ENCODE measurements at places on chromosomes 12 and 14.

DNA sequence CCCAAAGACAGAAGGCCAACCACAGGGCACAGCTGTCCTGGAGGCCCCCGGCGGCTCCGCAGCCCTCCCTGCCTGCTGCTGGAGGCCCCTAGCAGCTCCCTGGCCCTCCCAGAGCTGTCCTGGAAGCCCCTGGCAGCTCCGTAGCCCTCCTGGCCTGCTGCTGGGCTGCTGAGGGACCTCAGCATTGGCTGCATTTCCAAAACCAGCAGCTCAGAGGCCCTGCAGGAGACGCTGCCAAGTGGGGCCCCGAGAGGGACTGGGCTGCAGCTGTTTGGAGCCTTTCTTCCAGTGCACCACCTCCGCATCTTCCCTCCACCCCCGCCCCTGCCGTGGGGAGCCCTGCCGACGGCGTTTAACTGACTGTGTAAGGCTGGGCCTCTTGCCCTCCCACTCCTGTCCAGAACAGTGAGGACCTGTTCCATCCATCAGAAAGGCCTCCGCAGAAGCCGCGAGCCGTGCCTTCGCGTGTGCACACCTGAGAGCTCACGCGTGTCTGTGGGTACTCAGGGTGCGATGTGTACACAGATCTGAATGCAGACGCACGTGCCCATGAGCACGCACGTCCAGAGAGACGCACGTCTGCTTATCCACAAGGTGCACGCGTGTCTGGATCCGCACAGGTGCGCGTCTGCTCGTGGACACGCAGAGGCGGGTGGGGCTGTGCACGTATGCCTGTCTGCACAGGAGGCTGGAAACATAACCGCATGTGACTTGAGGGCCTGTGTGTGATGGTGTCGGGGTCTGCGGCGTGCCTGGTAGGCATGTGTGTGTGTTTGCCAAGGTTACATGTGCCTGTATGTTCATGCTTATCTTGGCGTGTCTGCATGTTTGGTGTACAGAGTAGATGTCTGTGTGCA lies 57.0 kb upstream of the FBRSL1 start:
- no peak for DNase-seq

DNA sequence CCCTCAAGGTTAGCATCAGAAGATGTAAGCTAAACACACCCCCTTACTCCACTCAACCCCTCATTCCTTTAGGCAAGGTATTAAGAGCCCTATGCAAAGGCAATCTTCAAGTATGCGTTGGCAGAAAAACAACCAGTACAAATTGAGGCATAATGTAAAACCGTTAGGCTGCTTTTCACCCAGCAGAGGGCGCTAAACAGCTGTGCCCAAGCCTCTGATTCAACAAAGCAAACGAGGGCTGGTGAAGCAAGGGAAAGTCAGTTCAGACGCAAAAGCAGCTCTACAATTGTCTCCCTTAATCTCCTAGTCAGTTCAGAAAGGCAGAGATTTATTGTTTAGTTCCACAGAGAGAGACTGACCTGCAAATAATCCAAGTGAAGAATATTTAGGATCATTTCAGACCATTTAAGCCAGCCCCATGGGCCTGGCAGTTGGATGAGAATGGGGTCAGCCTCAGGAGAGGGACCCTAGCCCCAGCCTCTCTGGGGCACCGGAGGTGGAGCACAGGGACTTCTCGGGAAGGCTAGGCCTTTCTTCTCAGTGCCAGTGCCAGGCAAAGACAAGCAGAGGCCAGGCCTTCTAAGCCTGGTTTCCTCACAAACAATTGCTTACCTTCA lies 23.5 kb downstream of the DCAF5 start:
- DNase-seq: peak; percentile 64

- DNase-seq: no peak
These were observed 22.1 kb upstream of the SFSWAP start for GRCh38 chr12:131688845-131689154.

DNA sequence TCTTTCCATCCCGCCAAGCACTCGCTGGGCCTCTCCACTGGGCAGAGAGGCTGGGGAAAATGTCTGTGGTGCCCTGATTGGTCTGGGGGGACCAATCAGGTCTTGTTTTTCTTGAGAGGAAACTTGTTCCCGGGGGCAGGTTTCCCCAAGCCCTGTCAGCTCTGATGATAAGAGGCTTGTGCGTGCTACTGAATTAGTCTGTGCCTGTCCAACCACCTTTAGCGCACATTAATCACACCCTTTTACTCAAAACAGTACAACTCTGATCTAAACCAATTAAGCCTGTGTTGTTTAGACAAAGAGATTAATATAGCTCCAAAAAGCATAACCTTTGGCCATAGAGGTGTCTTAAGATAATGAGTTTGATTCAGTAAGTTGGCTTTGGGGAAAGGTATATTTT lies 580.4 kb downstream of the VRK1 start:
- no peak for DNase-seq

GRCh38 chr14:53152887-53153701 lies at the start of gene DDHD1:
Gene DDHD1 (minus strand): TSS chr14:53153323. CDS start chr14:53153098, 225 bp downstream.
- peak; percentile 82 for DNase-seq

- no peak for DNase-seq
These were observed 9.4 kb downstream of the HPD start for GRCh38 chr12:121849211-121849610.

DNA sequence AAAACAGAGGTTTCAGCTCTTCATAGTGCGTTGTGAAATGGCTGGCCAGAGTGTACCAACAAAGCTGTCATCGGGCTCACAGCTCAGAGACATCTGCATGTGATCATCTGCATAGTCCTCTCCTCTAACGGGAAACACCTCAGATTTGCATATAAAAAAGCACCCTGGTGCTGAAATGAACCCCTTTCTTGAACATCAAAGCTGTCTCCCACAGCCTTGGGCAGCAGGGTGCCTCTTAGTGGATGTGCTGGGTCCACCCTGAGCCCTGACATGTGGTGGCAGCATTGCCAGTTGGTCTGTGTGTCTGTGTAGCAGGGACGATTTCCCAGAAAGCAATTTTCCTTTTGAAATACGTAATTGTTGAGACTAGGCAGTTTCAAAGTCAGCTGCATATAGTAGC lies 14.3 kb upstream of the PAPLN start:
- DNase-seq: no peak

DNA sequence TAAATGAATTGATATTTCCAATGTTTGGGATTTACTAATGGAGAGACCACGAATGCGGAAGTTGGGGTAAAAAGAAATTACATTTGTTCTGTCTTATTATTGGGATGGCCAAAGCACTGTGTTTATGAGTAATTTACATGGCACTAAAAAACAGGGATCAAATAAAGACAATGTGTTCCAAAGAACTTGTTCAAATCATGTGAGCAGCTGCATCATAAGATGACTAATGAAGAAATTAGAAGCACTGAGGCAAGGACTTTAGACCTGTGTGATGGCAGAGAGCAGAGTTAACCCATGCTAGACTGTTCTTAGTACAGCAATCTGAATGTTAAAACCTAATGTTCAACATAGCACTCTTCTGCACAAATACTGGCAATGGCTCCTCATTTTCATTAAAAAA lies 34.3 kb upstream of the DCN start:
- no peak for DNase-seq

DNA sequence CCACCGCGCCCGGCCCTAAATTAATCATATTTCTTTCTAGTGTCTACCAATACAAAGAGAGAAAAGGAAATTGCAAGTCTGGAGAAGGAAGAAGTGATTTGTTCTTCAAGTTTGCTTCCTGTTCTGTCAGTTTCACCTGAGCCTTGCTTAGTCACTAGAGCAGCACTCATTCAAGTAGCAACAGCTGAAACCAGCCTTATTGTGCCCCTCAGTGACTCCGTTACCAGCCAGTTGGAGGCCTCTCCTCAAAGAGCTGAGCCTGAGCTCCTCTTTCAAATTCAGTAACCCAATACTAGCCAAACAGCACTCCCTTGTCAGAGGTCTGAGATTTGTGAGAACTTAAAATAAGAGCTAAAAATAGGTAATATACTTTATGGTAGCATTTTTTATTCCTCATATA lies 17.4 kb downstream of the PAWR start:
- no peak for DNase-seq

GRCh38 chr12:67107751-67108269 lies 161.3 kb upstream of the CAND1 start:
- DNase-seq: no peak

DNA sequence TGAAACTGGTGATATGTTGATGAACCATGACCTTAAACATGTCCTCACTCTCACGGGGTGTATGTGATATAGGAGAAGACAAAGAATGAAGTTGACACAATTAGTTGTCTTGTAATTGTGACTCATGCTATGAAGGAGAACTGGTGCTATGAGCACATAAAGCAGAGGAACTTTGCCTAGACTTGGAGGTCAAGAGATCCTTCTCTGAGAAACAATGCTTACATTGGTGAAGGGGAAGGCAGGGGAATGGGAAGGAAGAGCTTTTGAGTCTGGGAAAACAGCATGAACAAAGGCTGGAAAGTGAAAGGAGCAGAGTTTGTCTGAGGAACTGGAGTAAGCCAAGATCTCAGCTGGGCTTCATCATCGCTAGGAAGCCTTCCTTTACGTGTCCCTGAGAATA lies 83.2 kb downstream of the MYRFL start:
- DNase-seq: no peak

GRCh38 chr12:53044052-53044581 lies 5.7 kb upstream of the TNS2 start:
- no peak for DNase-seq

DNA sequence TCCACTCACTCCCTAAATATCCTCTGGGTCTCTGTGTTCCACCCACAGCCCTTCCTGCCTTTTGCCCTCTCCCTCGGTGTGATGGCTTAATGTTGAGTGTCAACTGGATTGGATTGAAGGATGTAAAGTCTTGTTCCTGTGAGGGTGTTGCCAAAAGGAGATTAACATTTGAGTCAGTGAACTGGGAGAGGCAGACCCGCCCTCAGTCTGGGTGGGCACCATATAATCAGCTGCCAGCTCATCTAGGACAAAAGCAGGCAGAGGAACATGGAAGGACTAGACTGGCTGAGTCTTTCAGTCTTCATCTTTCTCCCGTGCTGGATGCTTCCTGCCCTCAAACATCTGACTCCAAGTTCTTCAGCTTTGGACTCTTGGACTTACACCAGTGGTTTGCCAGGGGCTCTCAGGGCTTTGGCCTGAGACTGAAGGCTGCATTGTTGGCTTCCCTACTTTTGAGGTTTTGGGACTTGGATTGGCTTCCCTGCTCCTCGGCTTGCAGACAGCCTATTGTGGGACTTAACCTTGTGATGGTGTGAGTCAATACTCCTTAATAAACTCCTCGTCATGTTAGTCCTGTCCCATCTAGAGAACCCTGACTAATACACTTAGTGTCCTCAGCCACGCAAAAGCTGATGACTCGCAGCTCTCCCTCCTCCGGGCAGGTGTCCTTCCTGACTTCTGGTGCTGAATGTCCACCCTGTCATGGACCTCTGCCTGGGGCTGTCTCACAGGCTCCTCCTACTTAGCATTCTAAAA lies 5.9 kb downstream of the DGLUCY start:
- no peak for DNase-seq

DNA sequence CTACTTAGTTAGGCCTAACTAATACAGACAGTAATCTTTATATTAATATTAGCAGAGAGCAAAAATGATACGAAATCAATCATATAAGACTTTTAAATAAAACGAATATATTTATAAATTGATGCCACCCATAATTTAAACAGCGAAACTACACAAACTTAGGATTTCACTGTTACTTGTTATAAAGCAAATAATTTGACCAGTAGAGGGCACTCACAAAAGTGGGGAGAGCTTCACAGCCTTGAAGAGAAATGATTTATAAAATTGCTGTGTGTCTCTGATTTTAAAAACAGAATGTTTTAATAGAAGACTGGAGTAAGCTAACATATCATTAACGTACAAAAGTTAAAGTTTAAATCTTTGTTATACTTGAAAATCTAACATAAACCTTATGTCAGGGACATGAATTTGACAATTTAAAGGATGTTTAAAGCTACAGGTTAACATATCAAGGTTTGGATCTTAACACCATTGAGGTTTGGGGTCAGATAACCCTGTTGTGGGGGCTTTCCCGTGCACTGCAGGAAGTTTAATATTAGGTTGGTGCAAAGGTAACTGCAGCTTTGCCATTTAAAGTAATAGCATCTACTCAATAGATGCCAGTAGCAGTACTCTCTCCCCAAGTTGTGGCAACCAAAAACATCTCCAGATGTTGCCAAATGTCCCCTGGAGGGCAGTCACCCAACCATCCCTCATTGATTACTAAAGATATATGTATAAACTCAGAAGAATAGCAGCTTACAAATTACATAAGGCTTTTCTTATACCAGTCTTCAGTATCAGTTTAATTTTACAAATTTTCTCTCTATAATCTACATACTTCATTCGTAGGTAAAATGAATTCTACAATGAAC lies 9.3 kb downstream of the KRAS start:
- DNase-seq: no peak

- no peak for DNase-seq
These were observed 14.1 kb downstream of the ABCD2 start for GRCh38 chr12:39605501-39605900.

- DNase-seq: no peak
These were observed 75.5 kb downstream of the SYNE3 start for GRCh38 chr14:95440951-95441350.

- no peak for DNase-seq
These were observed 73.6 kb upstream of the DNM1L start for GRCh38 chr12:32605326-32606095.

DNA sequence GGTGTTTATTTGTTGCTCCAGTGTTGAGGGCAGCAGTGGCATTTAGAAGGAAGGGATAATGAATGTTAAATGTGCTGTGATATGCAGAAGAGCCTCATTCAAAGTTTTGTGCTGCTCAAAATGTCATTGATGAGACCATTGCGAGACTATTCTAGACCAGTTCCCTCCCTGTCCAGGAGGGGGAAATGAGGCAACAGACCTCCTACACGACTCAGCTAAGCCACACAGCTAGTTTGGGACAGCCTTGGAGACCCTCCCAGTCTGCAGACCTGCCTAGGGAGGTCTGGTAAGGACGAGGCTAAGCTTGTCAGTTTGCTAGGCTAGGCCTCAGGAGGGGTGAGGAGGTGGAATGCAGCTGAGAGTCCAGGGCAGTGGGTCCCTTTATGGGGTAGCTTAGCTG lies 116.0 kb downstream of the NRXN3 start:
- no peak for DNase-seq

DNA sequence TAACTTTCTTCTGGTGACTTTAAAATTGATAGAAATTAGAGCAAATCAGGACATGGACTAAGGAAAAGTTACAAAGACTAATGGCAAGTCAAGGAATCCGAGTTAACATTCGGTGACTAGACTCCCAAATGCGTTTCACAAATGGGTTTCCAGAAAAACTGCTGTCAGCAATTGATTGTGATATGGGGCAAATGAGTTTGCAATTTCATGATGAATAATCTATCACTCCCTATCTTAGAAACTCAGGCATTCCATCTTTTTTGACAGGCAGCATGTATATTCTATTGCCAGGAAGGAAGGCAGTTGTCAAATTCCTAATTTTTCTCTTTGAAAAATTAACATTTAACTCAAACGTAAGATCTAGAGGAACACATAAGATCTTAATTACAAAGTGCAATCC lies 40.5 kb upstream of the PLXNC1 start:
- no peak for DNase-seq

- no peak for DNase-seq
These were observed 74.5 kb upstream of the DYNC1H1 start for GRCh38 chr14:101889898-101890297.

All from NCI-H1930 (cell line).